Cardiac septum (tissue), 1 donor: ENCODE measurements at places on chromosomes 3 and 15. TPM values are rescaled to one million over a fixed set of nuclear protein-coding genes. Genes with fewer than 3 reads are reported as not detected.

DNA sequence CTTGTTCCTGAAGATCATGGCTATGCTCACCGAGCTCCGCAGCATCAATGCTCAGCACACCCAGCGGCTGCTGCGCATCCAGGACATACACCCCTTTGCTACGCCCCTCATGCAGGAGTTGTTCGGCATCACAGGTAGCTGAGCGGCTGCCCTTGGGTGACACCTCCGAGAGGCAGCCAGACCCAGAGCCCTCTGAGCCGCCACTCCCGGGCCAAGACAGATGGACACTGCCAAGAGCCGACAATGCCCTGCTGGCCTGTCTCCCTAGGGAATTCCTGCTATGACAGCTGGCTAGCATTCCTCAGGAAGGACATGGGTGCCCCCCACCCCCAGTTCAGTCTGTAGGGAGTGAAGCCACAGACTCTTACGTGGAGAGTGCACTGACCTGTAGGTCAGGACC is 35.2 kb downstream of the NR1I2 start:
- DNase-seq = no peak

The LTF gene
- 5.4 TPM for total RNA-seq

- DNase-seq = no peak
Observed at GRCh38 chr3:190455828-190456227, 6.1 kb upstream of the TMEM207 start.

DNA sequence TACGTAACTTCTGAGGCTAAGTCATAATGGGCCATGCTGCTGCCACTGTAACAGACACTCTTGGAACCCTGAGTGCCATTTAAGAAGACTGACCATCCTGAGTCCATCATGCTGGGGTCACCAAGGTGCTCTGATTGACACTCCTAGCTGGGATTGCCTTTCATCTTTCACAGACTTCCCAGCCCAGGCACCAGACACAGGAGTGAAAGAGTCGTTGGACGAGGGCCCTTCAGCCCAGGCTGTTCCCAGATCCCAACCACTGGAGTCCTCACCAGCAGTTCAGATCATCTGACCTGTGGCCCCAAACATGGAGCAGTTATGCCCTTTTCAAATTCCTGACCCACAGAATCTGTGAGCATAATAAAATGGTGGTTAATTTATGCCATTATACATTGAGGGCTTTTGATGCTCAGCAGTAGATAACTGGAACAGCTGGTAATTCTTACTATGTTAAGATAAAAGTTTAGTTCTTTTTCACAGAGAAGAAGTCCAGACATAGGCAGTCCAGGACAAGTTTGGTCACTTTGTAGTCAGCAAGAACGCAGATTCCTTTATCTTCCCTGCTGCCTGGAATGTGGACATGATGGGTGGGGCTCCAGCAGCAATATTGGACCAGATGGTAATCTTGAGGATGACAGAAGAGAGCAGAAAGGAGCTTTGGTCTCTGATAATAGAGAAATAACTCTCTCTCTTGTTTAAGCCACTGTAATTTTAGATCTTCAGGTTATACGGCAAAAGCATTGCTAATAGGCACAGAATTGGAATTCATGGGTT is 7.3 kb upstream of the EHD4 start:
- peak; percentile 31 for DNase-seq

GRCh38 chr3:112463250-112463649 is 36.0 kb downstream of the BTLA start:
- no peak for DNase-seq

- DNase-seq = no peak
Observed at GRCh38 chr3:150292891-150293290, 115.2 kb upstream of the TSC22D2 start.

The TMIE gene
- total RNA-seq = 0.51 TPM

GRCh38 chr15:33660151-33660550 is 308.1 kb upstream of the CHRM5 start:
- no peak for DNase-seq

- no peak for DNase-seq
Observed at GRCh38 chr3:42735019-42735418, 32.4 kb upstream of the HHATL start.

The FGF7 gene
- 7.2 TPM for total RNA-seq

DNA sequence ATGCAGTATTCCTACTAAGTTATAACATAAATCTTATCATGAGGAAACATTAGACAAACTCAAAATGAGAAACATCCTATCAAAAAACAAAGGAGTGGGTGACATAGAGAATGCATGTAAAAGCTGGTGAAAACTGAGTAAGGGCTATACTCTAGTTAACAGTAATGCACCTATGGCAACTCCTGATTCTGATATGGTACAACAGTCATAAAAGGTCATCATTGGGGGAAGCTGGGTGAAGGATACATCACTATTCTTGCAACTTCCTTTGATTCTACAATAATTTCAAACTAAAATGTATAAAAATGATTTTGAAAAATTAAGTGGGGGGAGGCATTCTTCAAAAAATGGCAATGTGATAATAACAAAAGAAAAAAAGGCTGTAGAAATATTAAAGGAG is 6.8 kb downstream of the PIK3R4 start:
- no peak for DNase-seq

The CAPN7 gene
- 29.2 TPM for total RNA-seq

GRCh38 chr3:71584394-71585011 is 975 bp upstream of the FOXP1 start:
- DNase-seq = peak; percentile 77

The PIGZ gene
- 5.9 TPM for total RNA-seq

GRCh38 chr3:124517306-124517705 is 212.9 kb upstream of the UMPS start:
- DNase-seq = no peak

DNA sequence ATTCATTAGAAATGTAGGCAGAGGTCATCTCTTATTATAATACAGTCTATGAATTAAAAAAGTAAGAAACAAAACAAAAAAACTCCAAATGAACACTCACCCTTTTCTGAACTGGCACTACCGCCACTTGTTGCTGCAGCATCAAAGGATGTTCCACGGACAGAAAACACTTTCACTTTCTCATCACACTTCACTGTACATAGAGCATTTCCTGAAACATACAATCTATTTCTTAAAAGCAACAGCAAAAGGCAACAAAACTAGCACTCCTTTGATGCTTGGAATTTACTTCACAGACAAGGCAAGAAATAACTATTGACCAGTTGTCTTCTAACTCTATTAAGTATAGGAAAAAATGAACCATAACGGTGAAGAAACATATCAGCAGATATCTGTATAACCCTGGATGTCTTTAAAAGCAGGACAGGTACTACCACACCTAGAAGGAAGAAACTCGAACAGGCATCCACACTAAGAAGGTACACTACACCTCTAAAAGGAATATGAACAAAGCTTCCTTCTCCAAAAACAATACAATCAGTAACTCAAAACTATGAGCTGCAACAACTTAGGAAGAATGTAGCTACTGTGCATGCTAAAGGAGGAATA is 24.9 kb downstream of the ETFA start:
- no peak for DNase-seq

DNA sequence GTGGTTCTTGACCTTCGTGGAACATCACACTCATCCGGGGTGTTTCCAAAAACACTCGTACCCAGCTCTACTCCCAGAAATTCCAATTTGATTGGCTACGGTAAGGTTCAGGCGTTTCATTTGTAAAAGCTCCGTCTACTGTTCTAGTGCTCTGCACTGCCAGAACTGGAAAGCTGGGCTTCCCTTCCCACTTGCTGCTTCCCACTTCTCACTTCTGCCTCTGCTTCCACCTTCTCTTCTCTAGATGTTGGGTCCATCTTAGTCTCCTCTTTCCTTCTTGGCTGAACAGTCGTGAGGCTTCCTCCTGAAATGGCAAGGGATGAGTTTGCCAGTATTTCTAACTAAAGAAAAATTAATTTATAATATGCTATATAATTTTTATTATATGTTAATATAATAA is 29.8 kb upstream of the RHCG start:
- DNase-seq = no peak

GRCh38 chr3:47432673-47433072 is 43.1 kb downstream of the SCAP start:
- no peak for DNase-seq

DNA sequence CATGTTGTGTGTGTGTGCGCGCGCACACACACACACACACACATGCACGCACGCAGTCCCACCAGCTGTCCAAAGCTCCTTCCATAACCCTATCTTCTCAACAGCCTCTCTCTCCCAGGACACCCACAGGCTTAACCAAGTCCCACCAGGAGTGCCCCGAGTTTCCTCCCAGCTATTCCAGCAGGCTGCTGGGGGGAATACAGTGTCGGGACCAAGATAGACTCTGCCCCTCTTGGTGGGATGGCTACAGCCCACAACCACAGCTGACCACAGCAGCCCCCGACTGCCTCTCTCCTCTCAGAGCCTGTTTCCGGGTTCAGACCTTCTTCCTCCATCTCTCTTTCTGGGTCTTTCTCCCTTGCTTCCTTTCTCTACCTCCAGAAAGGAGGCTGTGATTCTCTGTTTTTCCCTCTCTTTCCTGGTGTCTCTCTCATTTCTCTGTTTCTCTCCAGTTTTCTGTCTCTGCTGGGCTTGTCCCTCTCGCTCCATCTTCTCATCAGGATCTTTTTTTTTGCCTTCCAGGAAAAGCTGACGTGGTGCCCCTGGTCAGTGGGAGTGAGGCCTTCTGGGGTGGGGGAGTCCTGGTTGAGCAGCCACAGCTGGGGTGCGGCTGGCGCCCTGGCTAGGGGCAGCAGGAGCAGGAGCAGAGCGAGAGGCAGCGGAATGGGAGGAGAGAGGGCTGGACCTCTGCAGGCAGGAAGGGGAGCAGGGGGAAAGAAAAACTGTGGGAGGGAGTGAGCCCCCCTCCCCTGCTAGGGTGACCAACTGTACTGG is 3.3 kb upstream of the ISLR start:
- no peak for DNase-seq

The DZIP1L gene
- 7.2 TPM for total RNA-seq

The CRYBG3 gene
- 38.2 TPM for total RNA-seq

The ATG3 gene
- total RNA-seq = 41.0 TPM

DNA sequence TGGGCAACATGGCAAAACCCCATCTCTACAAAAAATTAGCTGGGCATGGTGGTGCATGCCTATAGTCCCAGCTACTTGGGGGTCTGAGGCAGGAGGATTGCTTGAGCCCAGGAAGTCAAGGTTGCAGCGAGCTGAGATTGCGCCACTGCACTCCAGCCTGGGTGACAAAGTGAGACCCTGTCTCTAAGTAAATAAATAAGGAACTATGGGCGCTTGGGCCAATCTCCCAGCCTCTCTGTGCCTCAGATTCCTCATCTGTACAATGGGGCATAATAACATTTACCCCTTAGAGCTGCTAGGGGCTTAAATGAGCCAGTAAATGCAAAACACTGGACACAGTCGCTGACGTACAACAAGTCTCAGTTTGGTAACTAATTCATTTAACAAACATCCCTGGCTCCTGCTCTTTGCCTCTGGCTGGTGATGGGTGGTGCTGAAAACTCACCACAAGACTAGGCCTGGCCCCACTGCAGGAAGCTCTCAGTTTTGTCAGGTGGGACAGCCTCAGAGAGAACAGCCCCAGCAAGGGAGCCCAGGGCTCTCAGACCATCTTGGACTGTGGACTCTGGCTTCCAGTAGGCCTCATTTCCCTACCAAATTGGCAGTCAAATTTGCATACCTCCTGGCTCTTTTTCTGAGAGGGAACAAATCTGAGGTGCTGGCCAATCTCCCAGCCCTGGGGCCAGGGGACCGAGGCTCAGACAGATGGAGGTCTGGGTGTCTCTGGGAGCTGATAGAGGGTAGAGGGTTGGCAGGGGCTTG is 6.4 kb upstream of the TBC1D2B start:
- DNase-seq = no peak

DNA sequence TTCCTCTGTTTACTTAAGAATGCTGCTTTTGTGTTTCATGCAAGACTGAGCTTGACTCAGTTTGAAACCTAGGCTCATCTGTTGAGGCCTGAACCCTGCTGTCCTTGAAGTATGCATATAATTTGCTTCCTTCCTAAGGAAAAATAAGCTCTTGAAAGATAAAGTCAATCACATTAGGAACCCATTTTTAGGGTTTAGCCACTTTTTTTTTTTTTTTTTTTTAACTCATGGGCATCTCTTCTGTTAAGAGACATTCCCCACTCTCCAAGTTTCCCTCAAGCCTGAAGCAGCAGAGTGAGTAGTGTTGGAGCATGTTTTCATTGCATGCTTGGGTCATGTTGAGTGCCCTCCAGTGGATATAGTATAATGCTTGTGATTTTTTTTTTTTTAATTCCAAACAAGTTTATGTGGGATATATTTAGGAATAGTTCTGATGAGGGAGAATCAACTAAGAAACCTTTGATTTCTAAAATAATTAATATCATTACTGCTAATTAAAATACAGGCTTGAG is 3.6 kb downstream of the CTNNB1 start:
- no peak for DNase-seq

DNA sequence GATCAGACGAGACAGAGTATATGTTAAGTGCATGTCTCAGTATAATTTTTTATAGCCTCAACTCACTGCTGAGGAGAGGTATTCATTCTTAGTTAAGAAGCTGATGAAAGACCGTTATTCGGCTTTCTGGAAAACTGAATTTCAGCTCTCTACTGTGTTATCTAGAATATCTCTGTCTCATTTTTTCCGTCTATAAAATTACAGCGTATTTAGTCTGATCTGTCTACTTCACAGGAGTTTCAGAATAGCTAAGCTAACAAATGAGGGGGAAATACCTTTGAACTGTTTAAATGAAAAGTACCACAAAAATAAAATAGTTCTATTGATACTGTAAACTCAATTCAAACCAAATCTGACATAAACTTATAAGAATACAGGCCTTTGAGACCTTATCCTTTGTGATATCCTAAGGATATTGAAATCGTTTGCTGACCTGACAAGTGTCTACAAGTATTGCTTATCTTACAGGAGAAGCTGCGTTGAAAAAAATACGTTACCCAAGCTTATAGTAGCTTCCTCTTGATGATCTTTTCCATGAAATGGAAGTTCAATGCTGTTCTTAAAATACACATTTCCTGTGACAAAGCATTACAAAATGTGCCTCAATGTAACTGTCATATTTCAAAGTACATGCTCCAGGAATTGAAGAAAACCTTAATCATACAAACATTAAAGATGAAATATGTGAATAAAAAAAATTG is 104.6 kb downstream of the IL1RAP start:
- no peak for DNase-seq

DNA sequence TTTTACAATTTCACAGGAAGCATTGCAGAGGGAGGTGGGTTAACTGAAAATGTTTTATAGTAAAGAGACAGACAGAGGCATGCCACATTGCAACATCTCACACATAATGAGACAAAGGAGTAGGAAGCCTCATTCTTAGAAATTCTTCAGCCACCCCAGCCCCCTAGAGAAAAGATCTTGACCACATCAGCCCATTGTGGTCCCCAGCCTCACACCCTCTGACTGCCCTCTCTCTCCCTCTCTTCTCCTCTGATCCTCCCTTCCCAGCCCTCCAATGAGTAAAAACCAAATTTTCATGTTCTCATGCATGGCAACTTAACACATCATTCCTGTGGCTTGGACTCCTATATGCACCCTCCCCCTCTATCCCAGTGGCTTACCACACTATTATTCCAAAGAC is 174.1 kb downstream of the UACA start:
- no peak for DNase-seq
